Right hindlimb (tissue), 1 donor: ENCODE measurements at places on chromosomes 16 and 17.

DNA sequence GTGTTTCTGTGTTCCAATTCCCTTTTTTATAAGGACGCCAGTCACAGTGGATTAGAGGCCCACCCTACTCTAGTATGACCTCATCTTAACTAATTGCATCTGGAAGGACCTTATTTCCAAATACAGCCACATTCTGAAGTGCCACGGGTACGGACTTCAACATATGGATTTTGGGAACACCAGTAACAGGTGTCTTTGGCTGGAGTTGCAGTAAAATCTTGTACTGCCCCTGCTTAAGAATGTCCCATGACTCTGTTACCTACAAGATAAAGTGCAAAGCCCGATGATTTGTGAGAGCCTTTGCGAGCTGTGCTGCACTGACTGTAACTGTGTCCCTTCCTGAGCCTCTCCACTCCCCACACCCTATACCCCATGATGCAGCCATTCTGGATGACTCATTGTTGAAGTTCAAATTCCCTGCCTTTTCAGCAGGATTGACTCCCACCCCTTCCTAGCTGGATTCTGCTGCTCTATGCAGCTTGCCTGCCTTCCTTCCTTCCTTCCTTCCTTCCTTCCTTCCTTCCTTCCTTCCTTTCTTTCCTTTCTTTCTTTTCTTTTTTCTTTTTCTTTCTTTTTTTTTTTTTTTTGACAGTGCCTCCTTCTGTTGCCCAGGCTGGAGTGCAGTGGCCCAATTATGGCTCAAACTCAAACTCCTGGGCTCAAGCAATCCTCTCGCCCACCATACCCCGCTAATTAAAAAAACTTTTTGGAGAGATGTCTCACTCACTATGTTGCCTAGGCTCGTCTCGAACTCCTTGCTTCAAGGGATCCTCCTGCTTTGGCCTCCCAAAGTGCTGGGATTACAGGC is 2.1 kb downstream of the HCRT start:
- DNase-seq: no peak

- DNase-seq: no peak
Measured at GRCh38 chr17:12744298-12744697, 45.0 kb upstream of the ARHGAP44 start.

GRCh38 chr16:24279982-24280515 is 23.9 kb downstream of the CACNG3 start:
- DNase-seq: no peak

DNA sequence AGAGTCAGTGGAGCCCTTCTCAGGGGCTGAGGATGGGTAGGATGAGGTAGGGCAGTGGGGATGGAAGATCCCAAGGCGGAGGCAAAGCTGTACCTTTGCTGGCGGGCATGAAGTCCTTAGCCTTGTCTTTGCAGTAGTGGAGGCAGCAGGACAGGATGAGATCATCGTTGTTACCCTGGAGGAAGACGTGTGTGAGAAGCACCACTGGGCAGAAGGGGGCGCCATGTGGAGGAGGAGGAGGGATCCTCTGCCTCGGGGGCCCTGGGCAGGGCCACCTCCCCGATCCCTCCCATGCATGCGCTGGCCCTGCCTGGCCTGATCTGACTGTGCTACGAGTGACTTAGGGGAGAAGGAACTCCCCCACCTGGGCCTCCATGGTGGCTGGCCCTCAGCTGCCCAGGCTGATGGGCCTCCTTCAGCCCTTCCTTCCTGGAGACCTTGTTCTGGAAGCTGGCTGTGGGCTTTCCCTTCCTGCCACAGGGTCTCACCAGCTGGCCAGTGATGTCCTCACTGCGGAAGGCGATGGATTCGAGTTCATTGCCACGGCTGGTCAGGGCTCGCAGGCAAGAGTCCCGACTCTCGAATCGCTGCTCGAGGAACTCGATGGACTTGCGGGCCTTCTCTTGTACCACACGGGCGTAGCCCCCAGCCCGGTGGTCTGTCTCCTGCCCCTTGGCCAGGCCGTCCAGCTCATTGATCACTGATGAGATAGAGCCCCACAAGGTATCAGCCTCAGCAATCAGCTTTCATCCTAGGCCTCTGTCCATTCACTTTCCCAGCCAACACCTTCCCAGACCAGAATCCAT is 10.3 kb downstream of the HIC1 start:
- peak; percentile 74 for DNase-seq

- DNase-seq: no peak
Measured at GRCh38 chr16:57590654-57591085, 37.8 kb upstream of the ADGRG1 start.

- DNase-seq: no peak
Measured at GRCh38 chr16:19698480-19699465, 19.3 kb downstream of the KNOP1 start.

DNA sequence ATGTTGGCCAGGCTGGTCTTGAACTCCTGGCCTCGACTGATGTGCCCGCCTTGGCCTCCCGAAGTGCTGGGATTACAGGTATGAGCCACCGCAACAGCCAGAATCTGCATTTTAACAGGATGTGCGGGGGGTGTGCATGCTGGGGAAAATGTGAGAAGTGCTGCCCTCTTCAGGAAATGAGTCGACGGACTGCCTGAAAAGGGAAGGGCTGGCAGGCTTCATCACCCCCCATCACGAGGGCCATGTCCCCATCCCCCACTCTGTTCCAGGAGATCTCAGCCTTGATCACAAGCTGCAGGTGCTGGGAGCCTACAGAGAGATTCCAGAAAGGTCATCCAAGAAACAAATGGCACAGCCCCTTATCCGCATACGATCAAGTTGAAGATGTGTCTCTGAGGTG is 195.3 kb upstream of the RPL38 start:
- no peak for DNase-seq

DNA sequence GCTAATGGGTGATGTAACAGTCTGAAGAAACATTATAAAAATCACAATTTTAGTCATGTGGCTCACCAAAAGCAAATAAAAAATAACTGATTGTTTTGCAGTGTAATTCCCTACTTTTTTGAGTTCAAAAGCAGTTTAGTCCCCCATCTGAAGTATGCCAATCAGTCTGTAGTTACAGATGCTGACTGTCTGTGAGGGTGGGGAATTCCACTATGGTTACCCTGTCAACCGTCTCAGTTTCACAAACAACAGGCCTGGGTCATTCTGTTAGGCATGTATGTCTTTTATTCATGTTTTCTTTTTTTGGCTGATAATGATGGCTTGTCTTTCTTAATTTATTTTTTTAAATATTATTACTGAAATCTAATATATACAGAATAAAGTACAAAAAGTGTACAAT is 69.3 kb downstream of the STXBP4 start:
- DNase-seq: no peak

DNA sequence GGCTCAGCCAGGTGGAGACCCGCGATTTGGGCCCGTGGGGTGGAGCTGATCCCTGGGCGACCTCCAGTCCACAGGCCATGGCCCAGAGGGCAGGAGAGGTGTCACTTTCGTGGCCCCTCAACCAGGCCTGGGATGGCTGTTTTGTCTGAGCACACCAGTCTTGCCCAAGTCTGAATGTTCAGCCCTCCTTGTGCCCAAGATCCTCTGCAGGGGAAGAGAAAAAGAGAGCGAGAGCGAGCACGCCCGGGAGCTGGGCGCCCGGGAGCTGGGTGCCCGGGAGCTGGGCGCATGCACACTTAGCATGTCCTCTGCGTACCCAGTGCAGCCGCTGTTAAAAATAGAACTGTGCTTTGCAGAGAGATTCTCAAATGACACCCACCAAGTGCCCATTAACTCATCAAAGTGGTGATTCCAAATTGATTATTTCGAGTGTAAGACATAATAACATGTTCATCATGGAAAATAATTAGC is 403.3 kb upstream of the TNRC6C start:
- DNase-seq: no peak

GRCh38 chr17:81513753-81514488 is 1.3 kb upstream of the ACTG1 start:
- peak; percentile 84 for DNase-seq

- no peak for DNase-seq
Measured at GRCh38 chr17:17934806-17935205, 37.4 kb downstream of the TOM1L2 start.

DNA sequence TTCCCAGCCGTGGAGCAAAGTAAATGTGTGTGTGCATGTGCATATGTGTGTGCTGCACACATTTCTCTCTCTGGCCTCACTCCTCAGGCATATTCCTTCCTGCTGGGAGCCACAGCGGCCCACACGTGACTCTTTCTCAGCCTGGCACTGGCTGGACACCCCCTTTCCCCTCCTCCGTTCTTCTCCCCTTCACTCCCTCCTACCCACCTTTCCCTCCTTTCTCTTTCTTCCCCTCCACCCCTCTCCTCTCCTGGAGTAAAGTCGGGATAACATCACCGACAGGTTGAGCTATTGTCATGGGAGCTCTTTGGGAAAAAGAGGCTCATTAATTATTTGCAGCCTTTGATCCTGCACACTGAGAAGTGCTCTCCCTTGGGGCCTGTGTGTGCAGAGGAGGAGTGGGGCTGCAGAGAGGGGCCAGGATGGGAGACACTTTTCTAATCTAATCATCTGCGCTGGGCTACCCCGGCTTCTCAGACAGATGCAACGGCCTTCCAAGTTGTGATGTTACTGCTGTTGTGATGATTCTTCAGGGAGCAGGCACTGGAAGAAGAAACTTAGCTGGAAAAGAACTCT is 126.3 kb upstream of the HSBP1 start:
- no peak for DNase-seq

DNA sequence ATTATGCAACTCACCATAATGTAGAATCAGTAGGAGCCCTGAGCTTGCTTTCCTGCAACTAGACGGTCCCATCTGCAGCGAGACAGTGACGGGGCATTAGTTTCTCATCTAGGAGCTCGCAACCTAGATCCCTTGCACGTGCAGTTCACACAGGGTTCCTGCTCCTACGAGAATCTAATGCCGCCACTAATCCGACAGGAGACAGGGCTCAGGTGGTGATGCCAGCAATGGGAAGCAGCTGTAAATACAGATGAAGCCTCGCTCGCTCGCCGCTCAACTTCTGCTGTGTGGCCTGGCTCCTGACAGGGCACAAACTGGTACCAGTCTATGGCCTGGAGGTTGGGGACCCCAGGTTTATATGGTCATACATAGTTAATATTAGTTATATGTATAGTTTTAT is 394.5 kb downstream of the NPIPA8 start:
- no peak for DNase-seq

GRCh38 chr16:55933038-55933437 is 57.9 kb upstream of the CES5A start:
- DNase-seq: no peak

DNA sequence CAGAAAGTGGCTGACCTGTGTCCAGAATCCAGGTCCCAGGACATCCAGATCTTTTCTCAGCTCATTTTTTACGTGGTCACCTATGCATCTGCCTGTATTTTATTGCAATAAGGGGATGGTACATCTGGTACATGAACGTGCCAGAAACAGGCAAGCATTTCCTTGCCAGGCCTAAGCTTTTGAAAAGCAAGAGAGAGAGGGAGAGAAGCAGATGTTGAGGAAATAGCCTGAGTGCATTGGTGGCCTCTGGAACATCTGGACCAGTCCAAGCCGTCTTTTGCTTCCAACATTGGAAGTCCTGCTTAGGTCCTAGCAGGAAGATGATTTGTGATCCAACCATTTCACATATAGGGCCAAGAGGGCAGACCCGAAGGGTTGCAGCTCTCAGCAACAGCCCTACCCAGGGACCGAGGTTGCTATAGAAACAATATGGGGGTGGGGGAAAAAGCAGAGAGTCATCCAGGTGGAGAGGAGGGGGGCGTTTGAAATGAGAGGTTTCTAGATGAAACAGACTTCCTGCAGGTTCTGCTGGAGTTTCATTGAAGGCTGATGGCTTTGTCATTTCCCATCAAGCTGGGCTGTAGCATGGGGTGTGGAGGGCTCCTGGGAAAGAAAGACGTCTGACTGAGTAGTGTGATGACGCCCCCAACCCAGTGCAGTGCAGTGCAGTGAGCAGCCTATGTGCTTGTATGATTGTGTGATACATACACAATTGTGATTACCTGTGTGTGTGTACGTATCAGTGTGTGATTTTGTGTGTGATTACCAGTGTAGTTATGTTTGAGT is 61.6 kb downstream of the SHISA6 start:
- peak; percentile 82 for DNase-seq

GRCh38 chr17:36923814-36924221 is 13.5 kb upstream of the LHX1 start:
- no peak for DNase-seq

DNA sequence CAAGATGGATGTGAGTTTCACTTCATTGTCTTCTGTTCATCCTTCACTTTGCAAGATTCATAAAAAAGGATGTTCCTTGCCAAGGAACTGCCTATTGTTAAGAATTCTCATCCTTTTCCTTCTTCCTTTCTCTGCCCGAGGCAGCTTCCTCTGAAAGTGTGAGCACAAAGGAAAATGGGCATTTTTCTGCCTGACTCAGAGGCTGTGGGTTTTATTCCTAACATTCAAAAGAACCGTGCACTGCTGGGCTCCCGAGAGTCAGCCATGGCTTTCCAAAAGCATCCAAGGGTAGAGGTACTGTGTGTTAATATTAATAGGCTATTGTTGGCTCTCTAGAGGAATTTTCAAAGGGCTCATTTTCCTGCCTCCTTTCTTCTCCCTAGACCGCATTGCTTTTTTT is 289.4 kb downstream of the ABCC12 start:
- DNase-seq: no peak

DNA sequence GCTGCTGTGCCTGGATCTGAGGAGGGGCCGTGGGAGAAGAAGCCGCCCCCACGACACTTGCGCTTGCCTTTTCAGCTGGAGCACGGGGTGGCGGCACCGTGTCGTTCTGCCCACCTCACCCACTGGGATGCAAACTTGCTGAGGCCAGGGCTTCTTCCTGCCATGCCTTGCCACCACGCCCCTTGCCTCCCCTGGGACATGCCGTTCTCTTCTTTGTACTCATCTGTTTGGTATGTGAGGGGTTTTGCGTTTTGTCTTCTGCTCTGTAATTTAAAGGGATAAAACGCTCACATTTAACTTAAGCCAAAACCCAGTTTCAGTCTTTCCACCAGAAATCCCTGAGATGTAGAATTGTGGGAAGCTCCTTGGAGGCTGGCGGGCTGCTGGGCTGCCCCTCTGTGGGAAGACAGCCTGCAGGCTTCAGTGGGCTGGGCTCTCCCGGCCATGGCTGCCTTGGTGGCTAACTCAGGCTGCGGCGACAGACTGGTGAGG is 180.2 kb downstream of the RPTOR start:
- no peak for DNase-seq

GRCh38 chr16:52963212-52963854 is 89.4 kb downstream of the CHD9NB start:
- DNase-seq: no peak

DNA sequence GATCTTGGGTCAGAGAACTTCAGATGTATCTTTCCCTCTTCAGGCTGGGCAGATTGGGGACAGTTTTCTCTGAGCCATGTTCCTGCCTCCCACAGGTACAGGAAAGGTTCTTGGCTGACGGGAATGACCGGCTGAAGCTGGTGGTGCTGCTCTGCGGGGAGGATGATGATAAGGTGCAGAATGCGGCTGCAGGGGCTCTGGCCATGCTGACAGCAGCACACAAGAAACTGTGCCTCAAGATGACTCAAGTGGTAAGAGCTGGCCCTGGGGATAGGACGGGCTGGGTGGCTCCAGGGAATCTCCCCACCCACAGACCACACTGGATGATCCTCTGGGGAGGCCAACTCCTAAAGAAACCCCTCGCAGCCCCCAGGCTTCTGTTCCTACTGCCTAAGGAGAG is 10.9 kb downstream of the SLC35G3 start:
- DNase-seq: no peak
